ENCODE measurements at places on chromosomes 7 and 10.

- DNase-seq = no peak
Measured at GRCh38 chr7:112108981-112109380, 97.2 kb downstream of the DOCK4 start.

GRCh38 chr10:71547876-71548846, 151.4 kb downstream of the CDH23 start:
- peak; percentile 36 for DNase-seq

GRCh38 chr10:86283466-86284287, 82.9 kb downstream of the GRID1 start:
- no peak for DNase-seq

DNA sequence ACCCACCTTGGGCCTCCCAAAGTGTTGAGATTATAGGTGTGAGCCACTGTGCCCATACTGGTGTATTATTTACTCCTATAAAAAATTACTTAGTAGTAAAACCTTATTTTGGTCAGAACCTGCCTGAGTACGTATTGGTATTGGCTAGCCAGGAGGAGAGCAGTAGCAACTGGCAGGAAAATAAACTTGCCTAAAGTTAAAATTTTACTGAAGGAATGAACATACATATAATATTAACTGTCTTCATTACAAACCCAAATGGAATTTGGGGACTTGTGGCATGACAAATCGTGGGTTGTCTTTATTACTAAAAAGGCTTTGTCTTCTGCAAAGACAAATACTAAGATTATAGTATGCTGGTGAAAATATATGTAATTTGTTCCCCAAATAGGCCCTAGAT, 8.4 kb downstream of the RAB18 start:
- no peak for DNase-seq

DNA sequence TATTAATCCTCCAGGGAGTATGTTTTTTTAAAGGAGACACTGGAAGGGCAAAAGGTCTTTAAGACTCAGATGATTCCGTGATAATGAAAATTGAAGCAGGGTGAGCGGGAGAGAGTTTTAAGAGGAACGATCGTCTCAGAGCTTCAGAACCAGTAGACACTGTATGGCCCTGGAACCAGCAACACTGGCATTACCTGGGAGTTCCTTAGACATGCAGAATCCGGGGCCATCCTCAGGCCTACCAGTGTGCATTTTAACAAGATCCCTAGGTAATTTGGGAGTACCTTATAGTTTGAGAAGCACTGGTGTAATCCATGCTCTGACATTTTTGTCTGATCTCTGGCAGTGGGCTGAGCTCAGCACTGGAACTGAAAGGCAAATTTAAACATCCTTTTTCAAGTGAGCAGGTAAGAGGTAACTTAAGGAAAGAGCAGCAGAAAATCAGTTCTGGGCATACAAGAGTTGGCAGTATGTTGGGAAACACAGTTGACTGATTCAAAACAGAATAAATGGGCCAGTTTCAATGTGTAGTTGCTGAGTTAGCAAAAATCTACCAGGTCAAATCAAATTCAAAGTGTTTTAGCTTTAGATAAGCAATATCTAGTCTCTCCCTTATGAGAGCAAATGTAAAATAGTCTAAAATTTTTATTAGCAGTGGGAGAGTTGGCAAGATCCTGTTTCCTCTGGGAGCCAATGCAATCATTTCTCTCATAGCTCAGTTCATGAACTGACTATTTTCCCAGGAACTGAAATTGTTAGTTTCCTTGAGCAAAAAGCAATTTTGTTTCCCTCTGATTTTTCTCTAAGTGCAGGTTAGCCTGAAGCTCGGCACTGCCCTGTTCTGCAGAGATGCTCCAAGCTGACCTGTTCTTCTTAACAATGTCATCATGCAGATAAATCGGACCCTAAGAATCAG, 97.2 kb upstream of the ELMO1 start:
- no peak for DNase-seq

GRCh38 chr7:112422842-112423496, 27.3 kb upstream of the IFRD1 start:
- peak; percentile 50 for DNase-seq

DNA sequence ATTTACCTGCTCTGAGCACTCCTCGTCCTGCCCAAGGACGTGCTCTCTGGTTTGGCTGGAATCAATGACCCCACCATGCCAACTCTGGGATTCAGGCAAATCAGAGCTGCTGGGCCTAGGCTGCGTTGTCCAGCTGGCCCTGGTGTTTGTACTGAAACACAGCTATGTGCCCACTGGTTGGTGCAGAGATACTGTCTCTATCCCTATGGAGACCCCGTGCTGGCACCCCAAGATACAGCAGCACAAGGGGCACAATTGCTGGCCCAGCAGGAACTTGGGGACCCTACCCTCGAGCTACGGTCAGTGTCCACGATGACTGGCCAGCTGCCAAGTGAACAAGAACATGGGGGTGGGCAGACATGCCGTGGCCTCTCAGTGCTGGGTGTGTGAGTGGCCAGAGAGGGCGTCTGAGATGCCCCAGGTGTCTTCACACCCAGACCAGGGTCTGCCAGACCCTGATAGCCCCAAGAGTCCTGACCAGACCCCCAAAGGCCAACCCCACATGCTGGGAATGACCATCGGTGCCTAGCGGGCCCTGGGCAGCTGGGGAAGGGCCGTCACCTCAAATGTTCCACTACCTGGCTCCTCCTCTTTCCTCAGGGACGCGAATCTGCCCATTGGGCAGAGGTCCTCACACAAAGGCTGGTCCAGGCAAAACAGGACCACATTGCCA, 79.3 kb upstream of the ZNF479 start:
- DNase-seq = no peak

DNA sequence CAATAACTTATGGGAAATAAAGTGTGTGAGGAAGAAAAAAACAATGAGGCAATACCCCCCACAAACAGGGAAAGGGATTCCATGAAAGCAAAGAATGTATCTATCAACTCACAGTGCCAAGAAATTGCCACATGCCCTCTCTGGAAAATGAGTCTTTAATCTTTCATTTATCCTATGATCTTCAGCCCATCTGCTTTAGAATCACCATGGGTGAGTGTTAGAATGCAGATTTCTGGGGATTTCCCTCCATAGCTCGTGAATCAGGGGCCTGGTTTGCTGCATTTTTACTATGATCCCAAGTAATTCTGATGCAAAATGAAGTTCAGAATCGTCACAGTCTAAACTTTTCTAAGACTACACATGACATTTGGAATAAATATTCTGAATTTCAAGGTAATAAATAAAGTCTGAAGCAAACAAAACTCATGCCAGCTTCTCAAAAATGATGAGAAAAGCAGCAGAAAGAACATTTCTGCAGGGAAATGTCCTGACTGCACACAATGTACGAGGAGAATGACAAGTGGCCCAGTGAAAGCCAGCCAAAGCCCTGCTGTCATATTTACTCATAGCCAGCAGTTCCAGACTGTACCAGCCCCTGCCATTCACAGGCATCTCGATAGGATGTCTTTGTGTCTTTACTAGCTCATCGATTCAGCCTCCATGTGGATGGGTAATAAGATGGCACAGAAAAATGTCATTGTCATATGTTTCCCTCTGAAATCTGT, 167.1 kb downstream of the ELMO1 start:
- no peak for DNase-seq

- no peak for DNase-seq
Measured at GRCh38 chr10:131178521-131179331, 132.8 kb downstream of the TCERG1L start.

DNA sequence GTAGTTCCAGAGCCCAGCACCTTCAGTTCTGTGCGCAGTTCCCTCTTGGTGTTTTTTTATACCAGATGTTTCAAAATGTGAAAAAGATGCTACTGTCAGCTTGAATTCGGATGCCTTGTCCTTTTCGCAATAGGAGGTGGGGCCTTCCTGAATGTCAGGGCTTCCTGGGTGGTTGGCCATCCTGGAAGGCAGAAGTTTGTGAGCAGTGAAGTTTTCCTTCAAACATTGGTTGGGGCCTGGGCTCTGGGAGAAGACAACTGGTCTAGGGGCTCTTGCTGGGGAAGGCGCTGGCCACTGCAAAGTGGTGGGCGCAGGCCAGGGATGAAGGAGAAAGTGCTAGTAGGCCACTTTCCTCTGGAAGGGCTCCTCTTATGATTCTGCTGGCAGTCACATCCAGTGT, 56.8 kb upstream of the JAZF1 start:
- no peak for DNase-seq

DNA sequence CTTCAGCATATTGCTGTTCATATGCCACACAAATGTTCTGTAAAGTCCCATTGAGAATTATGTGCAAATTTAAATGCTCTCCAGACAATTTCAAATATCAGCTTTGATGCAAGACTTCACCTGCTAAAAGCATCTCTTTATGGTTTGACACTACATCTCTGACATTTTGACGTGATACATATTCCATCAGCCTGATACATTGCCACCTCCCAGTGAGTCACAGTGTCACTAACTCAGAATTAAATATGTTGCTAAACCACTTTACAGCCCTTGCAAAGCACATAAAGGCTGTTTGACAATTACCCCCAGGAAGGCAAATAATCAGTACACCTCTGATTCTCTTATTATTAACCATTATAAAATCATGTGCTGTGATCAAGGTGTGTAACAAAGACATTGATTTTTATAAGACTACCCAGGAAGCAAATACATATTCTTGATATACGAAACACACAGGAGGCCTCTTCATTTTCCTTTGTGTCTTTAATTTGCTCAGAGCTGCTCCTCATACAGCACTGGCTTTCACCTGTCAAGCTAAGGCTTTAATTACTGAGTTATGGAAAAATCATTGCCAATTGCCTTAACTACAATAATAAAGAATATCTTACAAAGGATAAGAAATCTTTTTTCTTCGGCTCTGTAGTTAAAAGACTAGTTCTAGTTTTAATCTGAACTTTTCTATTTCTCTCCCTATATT, 547.5 kb upstream of the C7orf33 start:
- DNase-seq = no peak

DNA sequence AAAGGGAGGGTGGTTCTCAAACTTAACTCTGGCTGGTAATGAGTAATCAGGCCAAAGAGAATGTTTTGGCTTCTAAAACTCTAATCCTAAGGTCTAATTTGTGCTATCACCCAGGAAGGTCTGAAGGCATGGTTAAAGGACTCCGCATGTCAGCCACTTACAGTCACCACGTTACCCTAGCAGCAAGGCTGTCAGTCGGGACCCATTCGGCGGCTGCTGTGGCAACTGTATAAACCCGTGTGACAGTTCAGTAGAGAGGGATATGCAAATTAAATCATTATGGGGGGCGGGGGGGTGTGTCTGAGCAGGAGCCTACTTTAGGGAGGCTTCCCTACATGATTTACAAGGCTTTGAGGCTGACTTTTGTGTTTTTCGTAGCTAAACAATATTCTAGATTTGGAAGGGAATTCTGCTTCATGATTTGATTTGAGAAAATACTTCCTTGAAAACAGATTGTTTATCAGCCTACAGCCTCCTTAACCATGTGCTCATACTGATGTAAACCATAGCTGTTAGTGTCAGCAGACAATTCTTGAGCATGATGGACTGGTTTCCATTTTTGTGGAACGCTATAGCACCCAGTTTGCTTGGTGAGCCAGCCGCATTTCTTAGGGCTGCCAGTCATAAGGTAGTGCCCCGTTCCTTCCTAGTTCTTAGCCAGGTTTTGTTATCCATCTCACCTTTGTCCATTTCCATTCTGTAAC, 284.4 kb downstream of the USP6NL start:
- no peak for DNase-seq

DNA sequence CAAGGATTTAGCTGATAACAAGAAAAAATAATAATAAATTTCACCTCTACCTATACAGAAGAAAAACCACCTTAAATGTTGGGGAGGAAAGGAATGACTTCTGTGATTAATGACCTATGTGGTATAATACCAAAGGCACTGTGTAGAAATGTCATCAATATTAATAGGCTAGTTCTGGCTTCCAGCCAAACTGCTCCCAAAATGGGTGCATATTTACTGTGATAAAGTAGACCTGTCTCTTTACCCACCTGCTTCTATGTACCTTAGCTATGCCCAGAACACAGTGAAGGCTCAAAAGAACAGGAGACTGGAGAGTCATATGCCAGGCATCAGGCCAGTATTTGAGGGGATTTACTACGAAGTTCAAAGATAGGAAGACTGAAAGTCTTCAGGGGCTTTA, 76.0 kb downstream of the ATE1 start:
- no peak for DNase-seq

GRCh38 chr10:55734112-55734511, 626.9 kb downstream of the ZWINT start:
- no peak for DNase-seq

GRCh38 chr7:116420003-116420402, 79.5 kb upstream of the CAV2 start:
- DNase-seq = no peak

- DNase-seq = no peak
Measured at GRCh38 chr10:131473645-131474044, 162.1 kb upstream of the TCERG1L start.

- peak; percentile 50 for DNase-seq
Measured at GRCh38 chr10:71396084-71396710, 523 bp upstream of the CDH23 start.

DNA sequence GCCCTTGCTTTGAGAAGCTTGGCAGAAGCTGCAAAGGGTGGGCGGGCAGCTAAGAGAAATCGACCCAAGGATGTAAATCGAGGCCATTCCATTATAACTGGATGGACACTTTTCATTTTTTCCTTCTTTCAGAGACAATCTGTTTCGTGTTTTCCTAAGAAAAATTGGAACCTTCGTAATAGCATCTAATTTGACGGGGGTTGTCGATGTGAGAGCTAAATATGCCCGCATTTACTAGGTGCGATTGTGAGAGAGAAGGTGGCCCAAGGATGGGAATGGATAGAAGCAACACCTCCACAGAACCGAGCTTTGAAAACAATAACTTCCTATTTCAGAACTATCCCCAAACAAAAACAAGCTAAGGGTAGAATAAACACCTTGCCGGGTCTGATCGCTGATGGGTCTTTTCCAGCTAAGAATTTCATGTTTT, 848 bp upstream of the HOXA4 start:
- no peak for DNase-seq

All from activated CD4-positive, alpha-beta memory T cell treated with anti-CD3 and anti-CD28 coated beads for 36 hours (primary cell).